ENCODE measurements at places on chromosomes 12 and 14. TPM values are rescaled to one million over a fixed set of nuclear protein-coding genes. Genes with fewer than 3 reads are reported as not detected.

GRCh38 chr14:100165376-100165775, 5.9 kb upstream of the DEGS2 start:
- DNase-seq = no peak

DNA sequence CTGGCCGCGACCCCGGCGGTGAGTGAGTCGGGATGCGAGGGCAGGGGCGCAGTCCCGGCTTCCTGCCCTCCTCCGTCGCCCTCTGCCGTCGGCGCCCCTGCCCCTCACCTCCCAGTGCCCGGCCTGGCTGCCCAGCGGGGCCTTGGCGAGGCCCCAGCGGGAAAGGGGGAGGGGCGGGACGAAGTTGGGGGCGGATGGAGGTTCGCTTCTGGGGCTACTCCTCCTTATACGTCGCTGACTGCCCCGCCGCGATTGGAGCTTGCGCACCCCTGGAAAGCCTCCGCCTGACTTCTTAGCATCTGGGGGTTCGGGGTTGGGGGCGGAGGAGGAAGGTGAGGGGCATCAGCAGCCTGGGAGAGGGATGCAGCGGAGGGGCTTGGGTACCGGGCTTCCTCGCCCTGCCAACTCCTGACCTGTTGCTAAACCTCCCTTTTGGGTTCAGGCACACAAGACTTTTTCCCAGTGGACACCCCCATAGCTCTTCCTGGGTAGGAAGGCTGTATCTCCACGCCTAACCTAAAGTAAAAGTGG, 406 bp downstream of the TMEM263 start:
- peak; percentile 41 for DNase-seq

The ABCD2 gene
- not detected for total RNA-seq

DNA sequence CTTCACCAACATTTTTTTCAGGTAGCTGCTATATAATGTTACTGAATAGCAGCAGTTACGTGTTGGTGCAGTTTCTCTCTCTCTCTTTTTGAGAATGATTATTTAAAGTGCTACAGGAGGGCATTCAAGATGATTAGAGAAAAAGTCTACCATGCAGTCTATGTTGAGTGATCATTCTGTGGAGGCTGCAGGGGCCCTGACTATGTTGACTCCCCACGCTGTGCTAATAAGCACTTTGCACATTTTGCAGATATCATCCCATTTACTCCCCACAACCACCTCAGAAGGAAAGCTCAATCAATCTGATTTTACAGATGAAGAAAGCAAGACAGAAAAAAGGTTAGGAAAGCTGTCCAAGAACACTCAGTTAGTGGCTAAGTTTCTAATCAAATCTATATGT, 87.8 kb downstream of the RTN1 start:
- no peak for DNase-seq

DNA sequence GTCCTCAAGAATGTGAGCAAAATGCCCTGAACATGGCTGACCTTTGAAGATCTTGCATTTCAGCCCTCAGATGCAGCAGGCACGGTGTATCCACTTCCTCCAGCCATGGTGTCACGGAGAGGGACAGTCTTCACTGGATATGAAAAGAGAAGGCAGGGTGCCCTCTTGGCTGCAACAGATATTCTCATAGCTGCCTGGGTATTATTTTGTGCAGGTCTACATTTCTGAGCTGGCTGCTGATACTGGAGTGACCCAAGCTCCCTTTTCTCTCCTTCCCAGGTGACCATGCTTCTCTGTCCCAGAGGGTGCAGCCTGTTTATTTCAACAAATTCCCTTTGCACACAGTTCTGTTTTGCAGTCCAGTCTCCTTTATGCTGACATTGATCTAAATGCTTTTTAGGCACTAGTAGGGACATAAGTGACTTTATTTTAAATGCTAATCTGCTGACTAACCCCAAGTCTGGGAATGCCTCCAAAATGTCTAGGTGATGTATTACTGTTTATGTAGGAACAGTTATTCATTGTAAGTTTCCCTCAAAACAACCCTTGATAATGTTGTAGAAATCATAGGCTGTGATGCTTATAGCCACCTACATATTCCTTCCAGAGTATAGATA, 17.4 kb upstream of the PYGL start:
- DNase-seq = no peak

- peak; percentile 73 for DNase-seq
Measured at GRCh38 chr12:111596985-111597830, 1.9 kb downstream of the ATXN2 start.

The AICDA gene
- not detected for total RNA-seq

- DNase-seq = no peak
Measured at GRCh38 chr14:92785667-92786426, 8.3 kb upstream of the GOLGA5 start.

DNA sequence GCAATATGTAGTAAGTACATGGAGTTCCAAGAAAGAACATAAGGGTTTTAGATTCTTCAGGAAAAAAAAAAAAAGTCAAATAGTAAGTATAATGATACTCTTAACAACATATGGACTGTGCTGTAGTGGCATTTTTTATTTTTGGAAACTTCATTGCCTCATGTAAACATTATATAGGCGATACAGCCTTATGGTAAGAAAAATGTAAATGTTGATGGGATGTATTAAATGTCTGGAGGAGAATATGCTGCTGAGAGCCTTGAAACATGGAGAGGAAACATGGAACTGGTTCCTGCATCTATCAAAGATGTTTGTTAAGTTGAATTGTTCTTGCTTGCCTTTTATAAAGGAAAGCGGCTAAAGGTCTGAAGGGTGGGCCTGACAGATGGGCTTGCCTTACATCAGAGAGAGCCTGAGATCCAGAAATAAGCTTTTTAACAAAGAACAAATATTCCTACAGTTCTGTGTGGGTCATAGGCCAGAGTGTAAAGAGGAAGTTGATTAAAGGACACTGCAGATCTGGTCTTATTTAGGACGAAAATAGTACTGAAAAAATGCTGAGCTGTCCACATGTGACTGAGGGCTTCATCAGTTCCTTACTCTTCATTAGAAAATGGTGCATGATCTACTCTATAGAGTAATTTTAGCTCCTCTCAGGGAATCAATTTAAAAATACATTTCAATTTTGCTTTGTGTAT, 448.1 kb upstream of the DCN start:
- no peak for DNase-seq

DNA sequence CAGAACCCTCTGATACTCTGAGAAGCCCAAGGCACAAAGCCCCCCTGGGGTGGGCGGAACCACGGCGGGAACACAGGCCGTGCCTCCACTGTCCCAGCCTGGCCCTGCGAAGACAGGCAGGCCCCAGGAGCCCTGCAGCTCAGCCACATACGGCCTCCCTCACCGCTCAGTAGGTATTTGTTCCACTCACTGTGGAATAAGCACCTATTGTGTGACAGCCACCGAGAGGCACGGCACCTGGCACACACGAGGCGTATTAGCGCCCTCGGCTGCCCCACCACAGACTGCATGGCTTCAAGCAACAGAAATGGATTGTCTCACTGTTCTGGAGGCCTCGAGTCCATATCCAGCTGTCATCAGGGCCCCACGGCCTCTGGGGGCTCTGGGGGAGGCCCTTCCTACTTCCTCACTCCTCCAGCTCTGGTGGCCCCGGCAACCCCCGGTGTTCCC, 66.3 kb downstream of the NCOR2 start:
- DNase-seq = no peak

The SPTB gene
- total RNA-seq = not detected

- no peak for DNase-seq
Measured at GRCh38 chr12:131559517-131560516, 151.1 kb upstream of the SFSWAP start.

The DCN gene
- not detected for total RNA-seq

- no peak for DNase-seq
Measured at GRCh38 chr14:98878282-98878681, 393.7 kb downstream of the BCL11B start.

The AKAP5 gene
- total RNA-seq = 2.1 TPM

The GLT8D2 gene
- 19.2 TPM for total RNA-seq

- no peak for DNase-seq
Measured at GRCh38 chr12:121165316-121165715, 32.6 kb downstream of the P2RX7 start.

DNA sequence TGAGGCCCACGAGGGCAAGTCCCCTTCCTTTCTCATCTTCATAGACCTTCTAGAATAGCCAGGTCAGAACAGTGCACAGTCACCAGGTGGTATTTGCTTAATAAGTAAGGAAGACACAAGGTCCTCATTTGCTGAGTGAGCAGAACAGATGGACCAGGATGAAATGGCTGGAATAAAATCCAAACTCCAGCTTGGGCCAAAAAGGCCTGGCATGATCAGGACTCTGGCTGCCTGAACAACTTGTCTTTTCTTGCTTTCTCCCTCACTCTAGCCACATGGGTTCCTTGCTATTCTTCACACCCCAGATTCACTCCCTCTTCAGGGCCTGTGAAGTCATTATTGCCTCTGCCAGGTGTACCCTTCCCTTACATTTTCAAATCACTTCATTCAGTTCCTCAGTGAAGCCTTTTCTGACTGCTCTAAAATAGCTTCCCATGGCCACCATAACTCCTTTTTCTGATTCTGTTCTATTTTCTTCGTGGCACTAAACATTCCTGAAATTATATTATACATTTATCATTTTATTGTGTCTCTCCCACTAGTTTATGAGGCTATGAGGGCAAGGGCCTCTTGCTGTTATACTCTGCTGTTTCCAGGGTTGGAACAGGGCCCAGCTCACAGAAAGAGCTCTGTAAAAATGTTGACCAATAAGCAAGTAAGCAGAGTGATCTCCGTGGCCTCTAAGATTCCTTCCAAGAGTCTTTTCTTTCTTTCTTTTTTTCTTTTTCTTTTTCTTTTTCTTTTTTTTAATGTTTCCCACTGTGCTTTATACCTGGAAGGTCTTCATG, 150.8 kb downstream of the TTC8 start:
- DNase-seq = peak; percentile 96

DNA sequence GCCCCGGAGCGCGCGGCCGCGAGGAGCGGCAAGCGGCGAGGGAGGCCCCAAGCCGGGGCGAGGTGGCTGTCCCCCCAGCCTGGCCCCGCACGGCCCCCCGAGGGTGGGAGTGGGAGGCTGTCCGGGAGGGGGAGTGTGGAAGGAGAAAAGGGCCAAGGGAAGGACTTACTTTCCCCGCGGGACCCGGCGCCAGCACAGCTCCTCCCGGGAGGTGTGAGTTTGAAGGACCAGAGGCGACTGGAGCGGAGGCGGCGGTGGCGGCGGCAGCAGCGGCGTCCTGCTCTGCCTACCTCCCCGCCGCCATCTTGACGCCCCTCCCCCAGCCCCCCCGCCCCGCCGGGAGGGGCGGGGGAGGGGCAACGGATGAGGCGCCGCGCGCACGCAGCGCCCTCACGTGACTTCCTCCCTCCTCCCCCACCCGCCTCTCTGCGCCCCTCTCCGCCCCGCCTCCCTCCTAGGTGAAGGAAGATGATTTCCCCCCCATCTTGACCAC, at the start of gene SBNO1:
TSS of gene SBNO1 (minus strand) at position 316 of the 493 bp plus-strand sequence. CDS start 14,406 bp downstream, outside the sequence.
- peak; percentile 88 for DNase-seq

DNA sequence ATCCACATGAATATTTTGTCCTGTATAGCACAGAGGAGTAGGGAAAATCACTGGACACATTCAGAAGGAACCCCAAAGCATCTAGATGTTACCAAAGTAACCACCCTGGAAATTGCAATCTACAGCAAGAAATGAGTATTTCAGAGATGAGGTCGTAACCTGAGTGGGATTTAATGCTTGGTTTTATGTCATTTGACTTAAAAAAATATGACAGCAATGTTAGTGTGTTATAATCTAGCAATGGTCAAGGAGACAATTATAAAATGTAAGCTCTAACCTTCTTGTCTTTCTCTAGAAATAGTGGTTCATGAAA, 256.6 kb downstream of the NAV3 start:
- no peak for DNase-seq

The P2RX2 gene
- 0.17 TPM for total RNA-seq

DNA sequence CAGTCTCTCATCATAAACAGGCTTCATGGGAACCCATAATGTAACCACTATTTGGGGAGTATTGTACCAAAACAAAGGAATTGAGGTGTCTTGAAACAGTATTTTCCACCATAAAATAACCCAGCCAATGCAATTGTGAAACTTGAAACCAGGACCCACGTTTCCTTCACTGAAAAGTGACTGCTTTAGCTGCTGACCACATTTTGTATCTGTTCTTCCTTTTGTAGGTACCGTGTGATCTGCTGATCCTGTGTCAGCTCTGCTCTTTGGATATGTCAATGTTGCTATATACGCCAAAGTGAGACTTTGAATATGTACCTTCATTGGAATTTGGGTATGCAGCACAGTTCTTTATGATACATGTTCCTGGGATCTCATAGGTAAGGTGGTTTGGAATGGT, 95.1 kb upstream of the CNTN1 start:
- no peak for DNase-seq

- peak; percentile 79 for DNase-seq
Measured at GRCh38 chr14:55071870-55072640, 20.6 kb downstream of the MAPK1IP1L start.

DNA sequence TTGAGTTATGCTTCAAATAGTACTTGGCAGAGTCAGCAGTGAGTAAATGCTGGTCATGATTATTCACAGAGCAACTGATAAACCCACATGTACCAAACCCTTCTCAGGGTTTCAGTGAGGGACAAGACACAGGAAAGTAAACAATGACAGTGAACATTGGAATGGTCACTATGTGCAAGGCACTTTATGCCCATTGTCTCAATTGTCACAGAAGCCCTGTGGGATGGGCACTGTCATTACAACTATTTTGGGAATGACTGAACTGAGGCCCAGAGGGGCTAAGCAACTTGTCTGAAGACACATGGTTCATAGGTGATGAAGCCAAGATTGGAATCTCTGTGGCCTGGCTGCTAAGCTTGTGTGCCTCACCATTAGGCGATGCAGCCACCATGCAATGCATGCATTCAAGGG, 238.5 kb downstream of the RBM19 start:
- DNase-seq = no peak

- peak; percentile 52 for DNase-seq
Measured at GRCh38 chr12:47949441-47950341, 13.7 kb upstream of the TMEM106C start.

GRCh38 chr14:24483604-24484252, 24.3 kb downstream of the CMA1 start:
- no peak for DNase-seq

The KLHL33 gene
- not detected for total RNA-seq

The OVCH1 gene
- not detected for total RNA-seq
